CD4-positive, alpha-beta T cell treated with Interleukin-2 at 100 ng/mL for 4 hours (primary cell): ENCODE measurements at places on chromosomes 5 and 9.

- no peak for DNase-seq
Observed at GRCh38 chr9:116939161-116939560, 252.1 kb downstream of the TRIM32 start.

GRCh38 chr5:92548346-92548745 lies 1032.7 kb downstream of the NR2F1-AS1 start:
- DNase-seq, result no peak

DNA sequence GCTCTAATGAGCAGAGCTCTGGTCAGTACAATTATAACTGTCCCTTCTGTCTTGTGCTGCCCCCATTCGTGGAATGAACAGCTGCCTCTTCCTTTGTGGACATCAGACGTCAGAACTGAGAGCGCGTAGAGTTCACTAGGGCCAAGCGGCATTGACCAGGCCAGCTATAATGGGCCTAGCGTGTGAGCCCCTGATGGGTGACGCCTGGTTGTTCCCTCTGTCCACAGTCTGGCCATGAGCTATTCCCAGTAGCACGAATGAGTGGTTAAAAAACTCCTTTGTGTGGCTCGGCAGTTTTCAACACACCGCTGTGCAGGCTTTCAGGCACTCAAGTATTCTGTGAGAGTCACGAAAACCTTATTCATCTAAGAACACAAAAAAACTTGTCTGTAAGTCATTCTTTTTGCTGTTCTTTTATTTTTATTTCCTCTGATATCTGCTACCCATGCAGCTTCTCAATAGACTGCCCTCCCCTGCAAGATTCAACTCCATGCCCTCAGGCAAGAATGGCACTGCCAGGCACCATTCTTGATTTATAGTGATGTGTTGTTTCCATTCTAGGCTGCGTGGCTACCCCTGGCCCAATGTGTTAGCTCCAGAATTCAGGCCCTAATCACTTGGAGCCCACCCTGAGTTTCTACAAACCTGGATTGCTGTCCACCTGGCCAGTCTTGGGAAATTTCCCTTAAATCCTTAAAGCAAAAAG lies 52.5 kb downstream of the ANKDD1B start:
- DNase-seq, result no peak

DNA sequence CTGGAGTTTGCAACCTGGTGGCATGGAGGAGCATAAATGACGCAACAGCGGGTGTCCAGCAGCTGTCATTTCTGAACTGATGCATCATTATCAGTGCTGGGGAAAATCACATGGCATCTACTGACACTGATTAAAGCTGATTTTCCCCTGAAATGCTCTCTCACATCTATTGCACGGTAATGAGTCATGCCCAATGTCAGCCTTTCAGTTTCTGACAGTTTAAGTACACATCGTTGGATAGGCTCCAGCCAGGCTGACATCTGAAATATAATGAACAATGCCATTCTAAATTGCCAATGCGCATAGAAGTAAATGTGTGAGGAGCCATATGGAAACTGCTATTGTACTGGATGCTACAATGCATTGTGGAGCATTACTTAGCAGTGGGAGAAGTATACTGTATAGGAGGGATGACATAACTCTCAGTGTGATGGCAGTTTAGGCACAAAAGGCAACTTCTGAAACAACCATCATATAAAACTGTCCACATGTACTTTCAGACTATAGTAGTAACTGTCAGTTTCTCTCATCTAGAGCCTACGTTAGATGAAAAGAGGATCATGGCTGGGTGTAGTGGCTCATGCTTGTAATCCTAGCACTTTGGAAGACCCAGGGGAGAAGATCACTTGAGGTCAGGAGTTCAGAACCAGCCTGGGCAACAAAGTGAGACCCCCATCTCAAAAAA lies 389.3 kb upstream of the DMAC1 start:
- DNase-seq, result no peak

- DNase-seq, result peak; percentile 51
Observed at GRCh38 chr9:136965771-136966484, 11.4 kb upstream of the PTGDS start.

DNA sequence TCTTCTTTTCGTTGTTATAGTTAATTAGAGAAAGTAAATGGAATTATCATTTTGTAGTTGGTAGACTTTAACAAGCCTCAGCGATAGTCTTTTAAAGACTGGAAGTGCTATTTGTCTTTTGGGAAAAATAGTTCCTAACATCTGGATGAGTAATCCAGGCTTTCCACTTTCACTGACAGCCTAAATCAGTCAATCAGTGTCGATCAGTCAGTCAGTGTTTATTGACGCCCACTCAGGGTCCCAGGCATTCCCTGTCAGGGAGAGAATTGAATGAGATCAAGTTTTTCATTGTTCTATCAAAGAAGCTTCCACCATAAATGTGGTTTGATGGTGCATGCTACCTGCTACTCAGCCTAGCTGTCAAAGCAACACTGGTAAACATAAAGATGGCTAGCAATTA lies 2.6 kb downstream of the ABL1 start:
- no peak for DNase-seq

- DNase-seq, result no peak
Observed at GRCh38 chr5:30749971-30750370, 443.5 kb upstream of the CDH6 start.

- DNase-seq, result no peak
Observed at GRCh38 chr5:7474821-7475403, 79.0 kb downstream of the ADCY2 start.

GRCh38 chr5:6117212-6117611 lies 261.1 kb downstream of the MED10 start:
- DNase-seq, result no peak

- no peak for DNase-seq
Observed at GRCh38 chr9:33877727-33878489, 60.9 kb downstream of the UBE2R2 start.

GRCh38 chr5:150303070-150303615 lies 438 bp upstream of the ARSI start:
- DNase-seq, result no peak

- no peak for DNase-seq
Observed at GRCh38 chr5:123535648-123536047, 23.7 kb downstream of the CSNK1G3 start.

DNA sequence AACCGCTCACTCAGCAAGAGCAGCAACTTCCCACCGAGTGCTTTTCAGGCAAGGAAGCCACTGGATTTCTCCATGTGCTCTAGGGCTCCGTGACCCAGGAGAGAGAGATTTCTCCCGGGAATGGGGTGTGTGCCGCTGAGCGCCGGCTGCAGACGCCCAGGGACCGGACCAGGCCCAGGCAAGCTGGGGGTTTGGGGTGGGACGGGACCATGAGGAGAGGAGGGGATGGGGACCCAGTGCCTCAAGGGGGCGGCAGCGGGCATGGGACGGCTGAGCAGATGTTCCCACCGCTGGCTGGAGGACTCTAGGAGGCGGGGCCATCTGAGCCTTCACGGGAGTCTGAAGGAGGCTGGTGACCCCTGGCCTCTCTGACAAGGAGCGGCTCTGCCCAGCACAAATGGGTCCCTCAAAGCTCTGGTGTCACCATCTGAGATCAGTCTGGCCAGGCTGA lies 8.5 kb downstream of the LCN9 start:
- no peak for DNase-seq

DNA sequence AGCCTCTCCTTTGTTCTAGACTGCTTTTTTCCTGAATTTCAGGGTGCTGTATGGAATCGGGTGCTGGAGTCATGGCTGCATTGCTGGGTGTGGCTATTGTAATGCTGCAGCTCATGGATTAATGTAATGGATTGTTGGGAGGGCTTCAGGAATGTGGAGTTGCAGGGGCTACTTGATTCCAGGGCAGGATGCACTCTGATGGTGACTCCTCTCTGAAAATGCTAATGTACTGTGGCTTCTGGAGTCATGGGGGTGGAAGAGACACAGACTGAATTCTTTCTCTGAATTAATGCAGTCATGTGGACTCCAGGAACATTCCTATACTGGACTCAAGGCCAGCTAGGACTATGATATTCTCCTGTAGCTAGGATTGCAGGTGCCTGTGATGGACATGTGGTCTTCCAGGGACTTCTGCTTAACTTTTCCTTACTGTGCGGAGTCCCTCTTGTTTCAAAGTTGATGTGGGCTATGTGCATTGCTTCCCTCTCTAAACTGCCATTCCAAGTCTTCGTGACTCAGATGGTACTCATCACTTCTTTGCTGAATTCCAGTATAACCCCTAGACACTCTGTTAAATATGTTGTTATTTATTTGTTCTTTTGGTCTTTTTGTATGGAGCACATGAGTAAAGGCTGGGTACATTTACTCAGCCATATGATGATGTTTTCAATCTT lies 396.2 kb downstream of the KCTD16 start:
- DNase-seq, result no peak

DNA sequence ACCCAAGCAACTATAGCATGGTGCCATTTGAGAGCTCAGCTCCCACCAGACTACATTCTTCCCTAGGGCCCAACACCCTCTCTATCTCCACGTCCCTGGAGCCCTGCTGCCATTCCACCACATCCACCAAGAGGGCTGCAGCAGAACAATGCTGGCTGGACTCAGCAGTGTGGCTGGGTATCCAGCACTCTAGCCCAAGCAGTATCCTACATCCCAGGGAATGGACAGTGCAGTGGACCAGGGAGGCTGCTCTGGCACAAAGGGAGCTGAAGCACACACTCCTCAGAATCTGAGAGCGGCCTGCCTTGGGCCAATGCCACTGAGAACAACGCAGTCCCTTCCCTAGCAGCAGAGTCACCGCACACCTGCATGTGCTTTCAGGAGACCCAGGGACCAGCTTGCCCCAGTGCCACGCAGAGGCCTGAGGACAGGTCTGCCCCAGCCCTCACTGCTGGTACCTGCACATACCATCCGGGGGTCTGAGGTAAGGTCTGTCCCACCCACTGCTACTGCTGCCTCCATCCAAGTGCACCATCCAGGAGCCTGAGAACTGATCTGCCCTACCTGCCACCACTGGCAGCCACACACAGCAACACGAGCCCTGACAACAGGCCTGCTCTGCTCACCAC lies 95.9 kb downstream of the ZDHHC21 start:
- DNase-seq, result no peak

GRCh38 chr9:27227192-27227591 lies 69.8 kb downstream of the EQTN start:
- DNase-seq, result no peak

DNA sequence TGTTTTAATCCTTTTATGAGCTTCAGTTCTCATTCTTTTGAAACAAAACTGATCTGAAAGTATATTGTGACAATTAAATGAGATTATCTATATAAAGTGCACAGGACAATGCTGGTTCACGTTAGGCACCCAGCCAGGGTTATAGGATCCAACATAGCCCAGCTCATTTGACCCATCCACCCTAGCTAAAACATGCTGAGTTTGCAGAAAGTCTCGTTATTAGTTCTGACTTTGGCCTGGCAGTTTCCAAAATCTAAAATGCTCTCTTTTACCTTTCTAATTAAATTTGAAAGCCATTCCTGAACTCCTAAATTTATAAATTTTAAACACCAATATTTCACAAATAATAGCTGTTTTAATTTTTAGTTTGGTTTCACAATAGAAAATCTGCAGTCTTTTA lies 131.9 kb upstream of the PTPRD start:
- no peak for DNase-seq

DNA sequence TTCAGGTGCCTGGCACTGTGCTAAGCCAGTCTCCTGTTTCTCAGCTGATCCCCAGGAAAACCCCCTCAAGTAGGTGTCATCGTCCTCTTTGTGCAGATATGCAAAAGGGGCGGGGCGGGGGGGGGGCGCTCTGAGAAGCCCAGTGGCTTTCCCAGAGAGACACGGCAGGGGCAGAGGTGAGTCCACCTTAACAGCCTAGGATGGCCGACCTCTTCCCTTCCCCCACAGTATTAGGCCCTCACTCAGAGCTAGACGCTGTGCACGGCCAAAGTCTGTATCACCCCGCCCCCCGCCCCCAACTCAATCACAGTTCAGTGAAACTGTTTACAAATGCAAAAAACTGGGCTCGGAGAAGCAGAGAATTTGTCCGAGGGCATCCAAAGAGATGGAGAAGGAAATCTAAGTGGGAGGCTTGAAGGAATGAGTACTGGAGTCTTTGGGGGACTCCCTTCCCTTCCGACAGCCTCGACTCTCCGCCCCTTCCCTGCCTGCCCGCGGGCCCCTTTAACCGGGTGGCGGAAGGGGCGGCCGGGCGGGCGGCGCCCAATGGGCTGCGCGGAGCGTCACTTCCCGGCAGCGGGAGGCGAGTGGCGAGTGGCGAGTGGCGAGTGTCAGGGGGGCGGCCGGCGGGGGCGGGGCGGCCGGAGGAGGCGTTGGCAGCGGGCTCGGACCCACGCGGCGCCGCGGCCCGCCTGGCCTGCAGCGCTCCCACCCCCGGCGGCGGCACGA lies at the start of gene ERGIC1:
TSS of gene ERGIC1 (plus strand) at position 566 of the 729 bp plus-strand sequence. CDS start at position 729, 163 bp downstream.
- peak; percentile 62 for DNase-seq

DNA sequence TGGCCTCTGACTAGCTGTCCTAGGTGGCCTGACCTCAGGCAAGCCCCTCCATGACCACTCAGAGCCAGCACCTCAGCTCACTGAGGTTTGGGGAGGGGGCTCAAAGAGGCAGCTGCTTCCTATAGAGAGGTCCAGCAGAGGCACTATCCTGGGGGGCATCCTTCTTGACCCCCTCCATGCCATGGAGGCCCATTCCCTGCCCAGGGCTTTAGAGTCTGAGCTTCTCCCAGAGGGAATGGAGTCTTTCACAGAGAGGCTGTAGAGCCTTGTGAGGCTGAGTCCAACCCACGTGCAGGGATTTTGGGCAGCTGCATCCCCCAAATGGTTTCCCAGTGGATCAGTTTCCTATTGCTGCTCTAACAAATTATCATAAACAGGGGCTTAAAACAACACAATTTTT lies 16.9 kb downstream of the IRF1 start:
- DNase-seq, result no peak

DNA sequence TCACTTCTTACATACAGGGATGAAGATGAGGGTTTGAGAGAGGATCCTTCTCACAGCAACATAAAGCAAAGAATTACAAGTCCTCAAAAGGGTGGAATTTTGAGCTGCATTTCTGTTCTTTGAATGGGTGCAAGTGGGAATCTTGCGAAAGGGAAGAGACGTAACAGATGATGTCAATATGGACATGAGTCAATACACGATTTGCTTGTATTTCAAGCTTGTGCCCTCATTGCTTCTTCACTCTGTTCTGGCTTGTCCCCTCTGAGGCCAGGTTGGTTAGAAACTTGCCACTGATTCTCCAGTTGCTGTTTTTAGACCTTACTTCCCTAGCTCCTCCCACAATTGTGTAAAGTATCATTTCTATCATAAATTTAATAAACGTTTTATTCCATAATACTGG lies 104.8 kb upstream of the CLINT1 start:
- no peak for DNase-seq

DNA sequence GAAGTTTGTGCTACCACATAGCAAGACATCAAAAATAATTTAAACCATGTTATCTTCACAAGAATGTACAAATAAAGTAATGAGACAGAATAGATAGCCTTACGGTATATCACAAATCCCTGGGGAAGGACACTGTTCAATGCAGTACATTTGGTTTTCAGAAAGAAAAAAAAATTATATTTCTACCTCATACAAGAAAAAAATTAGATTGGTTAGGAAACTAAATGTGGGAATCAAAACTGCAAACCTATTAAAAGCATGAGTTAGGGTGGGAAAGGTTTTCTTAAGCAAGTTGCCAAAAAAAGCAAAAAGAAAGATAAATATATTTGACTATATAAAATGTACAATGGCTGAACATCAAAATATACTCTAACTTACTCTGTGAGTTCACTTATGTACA lies 201.9 kb upstream of the NREP start:
- DNase-seq, result no peak
